ENCODE measurements at places on chromosomes 12 and 14.

DNA sequence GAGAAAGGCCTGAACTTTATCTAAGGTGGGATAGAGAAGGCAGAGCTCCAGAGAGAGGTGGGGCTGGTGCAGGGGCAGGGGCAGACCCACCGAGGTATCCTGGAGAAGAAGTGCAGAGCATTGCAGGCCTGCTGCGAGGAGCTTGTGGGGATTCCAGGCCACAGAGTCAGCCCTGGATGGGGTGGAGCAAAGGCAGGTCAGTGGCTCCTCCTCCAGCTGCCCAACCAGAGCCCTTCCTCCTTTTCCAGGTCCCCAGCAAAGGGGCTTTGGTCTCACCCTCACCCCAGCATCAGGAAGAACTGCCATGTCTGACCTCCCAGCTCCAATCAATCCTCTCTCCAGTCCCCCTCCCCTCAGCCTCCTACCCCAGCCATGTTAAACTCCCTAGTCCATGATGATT lies 19.8 kb upstream of the ZNF740 start:
- no peak for DNase-seq

- no peak for DNase-seq
These were observed 34.6 kb downstream of the ZFP36L1 start for GRCh38 chr14:68758301-68758700.

DNA sequence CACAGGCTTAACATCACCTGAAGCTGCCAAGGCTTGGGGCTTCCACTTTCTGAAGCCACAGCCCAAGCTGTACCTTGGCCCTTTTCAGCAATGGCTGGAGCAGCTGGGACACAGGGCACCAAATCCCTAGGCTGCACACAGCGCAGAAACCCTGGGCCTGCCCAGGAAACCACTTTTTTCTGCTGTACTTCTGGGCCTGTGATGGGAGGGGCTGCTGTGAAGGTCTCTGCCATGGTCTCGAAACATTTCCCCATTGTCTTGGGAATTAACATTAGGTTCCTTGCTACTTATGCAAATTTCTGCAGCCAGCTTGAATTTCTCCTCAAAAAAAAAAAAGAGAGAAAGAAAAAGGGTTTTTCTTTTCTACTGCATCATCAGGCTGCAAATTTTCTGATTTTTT lies 219.1 kb downstream of the RPL10L start:
- no peak for DNase-seq

- no peak for DNase-seq
These were observed 832.0 kb downstream of the GALC start for GRCh38 chr14:87160989-87161388.

DNA sequence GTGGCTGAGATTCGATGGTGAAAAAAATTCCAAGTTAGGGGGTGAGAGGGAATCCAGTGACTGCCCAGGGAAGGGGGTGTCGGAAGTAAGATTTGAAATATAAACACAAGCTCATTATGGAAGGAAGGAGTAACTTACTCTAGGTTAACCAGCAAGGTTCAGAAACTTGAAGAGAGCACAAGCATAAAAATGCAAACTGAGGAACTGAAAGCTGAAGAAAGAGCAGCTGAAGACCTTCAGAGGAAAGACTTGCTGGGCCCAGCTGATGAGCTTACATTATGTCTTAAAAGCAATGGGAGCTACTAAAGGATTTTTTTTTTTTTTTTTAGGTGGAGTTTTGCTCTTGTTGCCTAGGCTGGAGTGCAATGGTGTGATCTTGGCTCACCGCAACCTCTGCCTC lies 189.7 kb upstream of the GRIN2B start:
- no peak for DNase-seq

DNA sequence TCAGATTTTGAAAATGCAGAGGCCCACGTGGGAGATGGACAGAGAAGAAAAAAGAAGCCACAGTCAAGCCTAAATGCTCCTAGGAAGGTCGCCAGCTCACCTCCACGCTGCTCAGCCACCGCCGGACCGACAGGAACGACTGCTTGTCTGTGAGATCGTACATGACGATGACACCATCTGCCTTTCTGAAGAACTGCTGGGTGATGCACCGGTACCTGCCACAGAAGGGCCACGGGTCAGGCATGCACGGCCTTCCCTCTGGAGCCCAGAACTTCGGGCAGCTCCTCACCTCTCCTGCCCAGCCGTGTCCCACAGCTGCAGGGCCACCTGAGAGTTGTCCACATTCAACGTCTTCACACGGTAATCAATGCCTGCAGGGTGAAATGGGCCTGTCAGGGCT lies 125.6 kb downstream of the CRACR2A start:
- DNase-seq: no peak

- DNase-seq: no peak
These were observed 36.9 kb upstream of the CRACR2A start for GRCh38 chr12:3789838-3790237.

GRCh38 chr12:45779936-45780335 lies 50.4 kb downstream of the ARID2 start:
- DNase-seq: no peak

DNA sequence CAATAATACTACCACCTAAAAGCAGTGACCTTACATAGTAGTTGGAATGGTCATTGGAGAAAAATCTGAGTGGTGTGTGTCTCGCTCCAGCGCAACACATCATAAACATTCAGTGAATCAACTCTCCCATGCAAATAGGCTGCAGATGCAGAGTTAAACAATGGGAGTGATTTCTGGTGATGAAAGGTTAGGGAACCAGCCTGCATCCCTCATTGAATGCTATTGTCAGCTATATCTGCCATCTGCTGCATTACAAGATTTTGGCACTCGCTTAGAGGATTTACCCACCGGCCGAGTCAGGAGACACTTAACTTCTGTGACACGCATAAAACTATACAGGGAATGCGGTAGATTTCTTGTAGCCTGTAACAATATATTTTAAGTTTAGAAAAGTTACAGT lies 900.9 kb downstream of the FLRT2 start:
- DNase-seq: no peak

DNA sequence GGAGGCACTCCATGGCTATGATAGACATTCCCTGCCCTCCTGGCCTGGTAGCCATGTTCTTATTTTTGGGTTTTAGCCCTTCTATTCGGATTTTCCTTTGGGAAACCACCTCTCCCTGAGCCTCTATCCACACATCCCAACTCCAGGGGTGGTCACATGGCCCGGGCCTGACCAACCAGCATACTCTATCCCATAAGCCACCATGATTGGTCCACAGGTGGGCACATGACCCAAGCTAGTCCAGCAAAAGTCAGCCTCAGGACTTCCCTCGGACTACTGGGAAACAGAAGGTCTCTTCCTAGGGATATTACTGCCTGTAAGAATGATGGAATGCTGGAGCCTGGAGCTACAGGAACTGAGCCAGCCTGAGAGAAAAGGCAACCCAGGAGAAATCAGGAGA lies 12.5 kb downstream of the PRIMA1 start:
- no peak for DNase-seq

DNA sequence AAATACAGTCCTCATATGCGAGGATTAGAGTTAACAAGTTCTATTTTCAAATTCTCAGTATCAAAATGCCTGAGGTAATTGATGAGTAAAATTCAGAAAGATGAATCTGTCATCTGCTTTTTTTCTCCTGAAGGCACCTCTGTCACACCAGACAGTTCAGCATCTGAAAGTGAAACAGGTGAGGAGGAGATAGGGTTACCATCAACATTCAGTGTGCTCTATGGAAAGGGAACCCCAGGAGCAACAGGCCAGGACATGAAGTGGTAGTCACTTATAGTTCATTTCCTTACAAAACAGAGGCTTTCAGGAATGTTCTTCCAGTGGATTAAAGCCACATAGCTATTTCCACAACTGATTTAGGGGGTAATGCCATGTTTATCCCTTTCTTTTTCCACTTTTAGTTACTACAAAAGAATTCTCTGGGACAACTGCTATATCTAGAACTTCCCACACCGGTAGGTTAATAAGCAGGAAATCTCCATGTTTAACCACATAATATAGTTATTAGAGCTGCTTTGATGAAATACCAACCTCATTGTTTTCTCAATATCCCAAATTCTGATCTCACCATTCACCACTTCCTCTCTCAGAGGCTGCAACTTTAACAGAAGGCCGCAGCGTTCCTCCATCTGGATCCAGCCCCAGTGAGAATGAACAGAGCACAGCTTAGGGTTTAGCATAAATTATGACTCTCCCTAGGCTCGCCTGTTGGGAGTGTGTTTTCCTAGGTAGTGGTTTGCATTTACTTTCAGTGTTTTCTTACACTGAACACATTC lies 177.0 kb upstream of the CNTN1 start:
- no peak for DNase-seq

DNA sequence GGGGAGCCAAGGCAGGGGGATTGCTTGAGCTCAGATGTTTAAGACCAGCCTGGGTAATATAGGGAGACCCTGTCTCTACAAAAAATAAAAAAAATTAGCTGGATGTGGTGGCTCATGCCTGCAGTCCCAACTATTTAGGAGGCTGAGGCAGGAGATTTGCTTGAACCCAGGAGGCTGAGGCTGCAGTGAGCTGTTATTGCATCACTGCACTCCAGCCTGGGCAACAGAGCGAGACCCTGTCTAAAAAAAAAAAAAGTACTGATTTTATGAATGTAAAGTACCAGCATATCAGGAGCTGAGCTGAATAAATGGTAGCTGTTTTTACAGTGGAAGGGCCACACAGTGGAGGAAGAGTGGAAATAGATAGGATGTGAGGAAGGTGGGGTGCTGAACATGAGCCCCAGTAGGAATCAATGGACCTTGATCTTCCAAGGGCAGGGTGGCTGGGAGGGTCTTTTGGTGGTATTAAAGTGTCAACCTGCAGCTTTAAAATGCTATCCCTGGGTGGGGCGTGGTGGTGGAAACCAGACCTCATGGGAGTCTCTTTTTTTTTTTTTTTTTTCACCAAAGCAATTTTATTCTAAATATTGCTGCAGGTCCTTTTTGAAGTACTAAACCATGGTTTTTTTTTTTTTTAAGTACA lies 2.2 kb downstream of the ATP23 start:
- no peak for DNase-seq

DNA sequence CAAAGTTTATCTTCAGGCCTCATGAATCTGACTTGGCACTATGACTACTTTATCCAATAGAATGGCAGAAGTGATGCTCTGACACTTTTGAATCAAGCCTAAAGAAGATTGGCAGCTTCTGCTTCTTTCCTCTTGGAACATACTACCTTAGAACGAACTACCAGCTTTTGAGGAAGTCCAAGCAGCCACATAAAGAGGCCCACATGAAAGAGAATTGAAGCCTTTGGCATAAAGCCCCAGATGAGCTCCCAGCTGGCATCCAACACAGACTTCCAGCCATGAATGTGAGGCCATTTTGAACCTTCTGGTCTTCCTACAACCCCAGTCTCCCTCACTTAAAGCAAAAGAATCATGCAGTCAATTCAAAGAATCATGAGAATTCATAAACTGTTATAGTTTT lies 65.8 kb downstream of the EEA1 start:
- DNase-seq: no peak
